ENCODE measurements at places on chromosomes 1 and 21.

DNA sequence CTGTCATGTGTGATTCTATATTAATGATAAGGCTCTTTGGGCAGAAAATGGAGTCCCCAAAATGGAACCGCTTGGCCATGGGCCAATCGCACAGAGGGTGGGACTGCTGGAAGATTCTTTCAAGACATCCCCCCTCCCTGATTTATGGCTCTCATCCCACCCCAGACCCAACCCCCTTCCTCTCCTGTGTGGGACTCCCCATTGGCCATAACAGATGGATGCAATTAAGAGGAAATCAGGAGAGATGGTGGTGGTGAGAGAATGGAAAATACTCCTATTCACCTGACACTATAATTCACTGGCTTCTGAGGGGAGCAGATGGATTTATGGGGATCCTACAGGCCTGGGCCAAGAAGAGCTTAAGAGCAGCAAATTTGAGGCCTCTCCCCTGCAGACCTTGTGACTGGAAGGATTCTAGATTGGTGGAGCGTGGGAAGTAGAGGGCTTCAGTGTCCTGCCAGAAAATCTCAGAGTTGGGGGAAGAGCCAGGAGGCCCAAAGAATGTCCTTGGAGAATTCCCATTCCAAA lies 1.7 kb downstream of the IGFN1 start:
- DNase-seq = no peak

- DNase-seq = no peak
Observed at GRCh38 chr1:61926597-61926996, 184.3 kb downstream of the PATJ start.

DNA sequence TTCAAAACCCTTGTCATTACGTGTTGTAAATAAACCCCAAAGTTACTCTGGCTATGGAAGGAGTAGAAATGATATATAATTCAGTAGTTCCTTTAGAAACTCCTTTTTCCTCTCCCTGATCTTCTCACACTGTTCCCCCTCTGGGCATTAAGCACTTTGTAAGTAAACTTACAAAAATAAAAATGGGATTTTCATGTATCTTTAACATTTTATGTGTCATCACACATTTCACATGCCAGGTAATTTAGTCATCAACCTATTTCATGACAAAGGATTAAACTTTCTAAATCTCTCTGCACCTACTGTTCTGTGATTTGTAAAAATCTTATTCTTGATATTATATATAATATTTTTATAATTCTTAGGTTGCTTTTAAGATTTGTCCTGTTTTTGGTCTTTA lies 176.9 kb downstream of the NEK7 start:
- DNase-seq = peak; percentile 67

DNA sequence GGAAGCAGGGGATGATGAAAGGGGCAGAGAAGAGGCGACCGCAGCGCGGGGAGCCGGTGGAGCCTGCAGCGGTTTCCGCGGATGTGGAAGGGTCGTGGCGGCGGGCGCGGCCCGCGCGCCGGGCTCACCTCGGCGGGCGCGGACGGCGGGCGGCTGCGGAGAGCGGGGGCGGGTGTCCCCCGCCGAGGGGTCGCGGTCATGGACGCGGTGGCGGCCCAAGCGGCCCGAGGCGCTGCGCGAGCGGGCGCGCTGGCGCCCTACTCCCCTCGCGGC lies 572 bp downstream of the LPGAT1 start:
- no peak for DNase-seq

DNA sequence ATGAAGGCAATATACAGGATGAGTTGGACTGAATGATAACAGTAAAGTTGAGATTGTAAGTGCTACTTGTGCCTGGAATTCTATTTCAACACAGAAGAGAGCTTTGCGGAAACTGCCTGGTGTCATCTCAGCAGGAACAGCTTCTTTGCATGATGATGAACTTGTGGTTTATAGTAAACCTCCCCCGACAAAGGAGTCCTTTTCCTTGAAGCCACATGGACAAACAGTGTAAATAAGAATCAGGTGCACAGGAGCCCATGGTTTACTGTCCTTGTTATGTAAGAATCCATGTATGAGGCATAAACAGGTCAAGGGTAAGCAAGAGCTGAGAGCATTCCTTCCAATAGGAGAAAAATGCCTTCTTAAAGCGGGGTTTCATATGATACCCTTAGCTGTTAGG lies 66.2 kb downstream of the PCNX2 start:
- peak; percentile 11 for DNase-seq

DNA sequence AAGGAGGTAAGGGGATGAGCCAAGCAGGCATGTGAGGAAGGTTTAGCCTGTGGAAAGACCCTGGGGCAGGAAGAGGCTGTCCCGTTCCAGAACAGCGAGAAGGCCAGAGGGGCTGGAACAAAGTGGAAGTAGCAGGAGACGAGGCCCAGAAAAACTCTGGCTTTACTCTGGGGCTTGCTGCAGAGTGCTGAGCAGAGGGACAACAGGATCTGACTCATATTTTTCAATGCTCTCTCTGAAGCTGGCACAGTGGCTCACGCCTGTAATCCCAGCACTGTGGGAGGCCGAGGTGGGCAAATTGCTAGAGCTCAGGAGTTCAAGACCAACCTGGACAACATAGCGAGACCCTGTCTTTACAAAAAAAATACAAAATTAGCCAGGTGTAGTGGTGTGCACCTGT lies 52.4 kb upstream of the PAX7 start:
- no peak for DNase-seq

DNA sequence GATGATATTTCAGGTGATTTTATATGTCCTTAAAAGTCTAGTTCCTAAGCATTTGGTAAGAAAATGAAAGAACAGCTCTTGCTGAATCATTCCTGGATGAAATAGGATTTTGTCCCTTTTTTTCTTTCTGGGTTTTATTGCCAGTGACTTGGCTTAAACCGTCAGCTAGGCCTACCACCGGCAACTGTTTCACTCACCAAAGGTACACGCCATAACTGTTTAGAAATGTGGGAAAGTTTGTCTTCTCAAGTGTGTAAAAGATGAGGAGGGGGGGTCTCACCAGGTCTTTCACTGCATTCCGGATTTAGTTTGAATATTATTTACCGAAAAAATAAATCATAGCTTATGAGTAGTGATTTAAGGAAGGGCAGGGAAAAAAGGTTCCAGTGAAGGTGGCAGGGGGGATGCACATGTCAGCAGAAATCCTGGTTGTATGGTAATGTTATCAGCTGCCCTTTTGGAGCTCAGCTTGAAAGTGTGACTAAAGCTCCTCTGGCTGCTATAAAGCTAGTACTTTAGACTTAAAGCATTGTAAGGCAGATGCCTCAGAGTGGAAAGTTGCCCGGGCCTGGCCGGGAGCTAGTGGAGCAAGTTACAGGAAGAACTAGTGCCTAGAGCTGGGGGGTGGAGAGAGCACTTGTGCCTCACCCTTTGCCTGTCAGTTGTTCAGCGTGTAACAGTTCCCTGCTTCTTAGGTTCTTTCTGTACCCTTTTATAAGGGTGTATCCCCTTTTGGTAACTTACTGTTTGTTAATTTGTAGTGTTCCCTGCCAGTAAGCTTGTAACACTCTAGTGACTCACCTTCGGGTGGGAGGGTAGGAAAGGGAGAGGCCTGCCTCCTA lies 3.1 kb downstream of the ATP1A1 start:
- peak; percentile 68 for DNase-seq

DNA sequence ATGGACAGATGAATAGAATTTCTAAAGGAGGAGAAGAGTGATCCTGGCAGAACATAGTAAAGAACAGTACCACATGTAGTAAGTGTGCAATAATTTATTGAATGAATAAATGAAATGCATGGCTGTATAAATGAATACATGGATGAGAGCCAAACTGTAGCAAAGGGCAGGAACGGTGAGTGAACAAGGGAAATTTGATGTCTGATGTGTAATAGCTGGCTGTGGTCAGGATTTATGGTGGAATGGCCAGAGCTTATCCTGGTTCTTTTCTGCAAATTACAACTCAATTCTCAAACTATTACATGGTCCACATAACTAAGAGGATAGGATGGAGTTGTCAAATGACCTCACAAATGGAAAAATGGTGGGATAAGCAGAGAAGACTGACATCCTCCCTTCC lies 43.2 kb upstream of the ARHGAP29 start:
- no peak for DNase-seq

DNA sequence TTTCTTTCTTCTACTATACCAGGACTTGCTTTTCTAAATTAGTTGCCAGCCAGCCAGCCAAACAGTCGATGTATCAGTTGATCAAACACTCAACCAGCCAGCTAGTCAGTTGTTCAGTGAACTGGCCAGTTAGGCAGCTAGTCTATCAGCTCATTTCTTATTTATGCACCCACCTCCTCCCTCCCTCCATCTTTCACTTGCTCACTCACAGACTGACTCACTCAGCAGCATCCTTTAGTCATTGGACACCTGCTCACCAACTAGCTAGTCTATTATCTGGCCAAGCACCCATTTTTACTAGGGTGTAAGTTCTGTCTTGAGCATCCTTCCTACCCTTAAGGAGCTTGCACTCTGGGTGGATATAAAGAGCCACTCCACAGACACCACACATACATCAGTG lies 5.9 kb upstream of the SPRR4 start:
- DNase-seq = no peak

- DNase-seq = no peak
Observed at GRCh38 chr1:197674286-197674685, 101.0 kb downstream of the DENND1B start.

- DNase-seq = no peak
Observed at GRCh38 chr1:72280711-72281110, 1.6 kb downstream of the NEGR1 start.

DNA sequence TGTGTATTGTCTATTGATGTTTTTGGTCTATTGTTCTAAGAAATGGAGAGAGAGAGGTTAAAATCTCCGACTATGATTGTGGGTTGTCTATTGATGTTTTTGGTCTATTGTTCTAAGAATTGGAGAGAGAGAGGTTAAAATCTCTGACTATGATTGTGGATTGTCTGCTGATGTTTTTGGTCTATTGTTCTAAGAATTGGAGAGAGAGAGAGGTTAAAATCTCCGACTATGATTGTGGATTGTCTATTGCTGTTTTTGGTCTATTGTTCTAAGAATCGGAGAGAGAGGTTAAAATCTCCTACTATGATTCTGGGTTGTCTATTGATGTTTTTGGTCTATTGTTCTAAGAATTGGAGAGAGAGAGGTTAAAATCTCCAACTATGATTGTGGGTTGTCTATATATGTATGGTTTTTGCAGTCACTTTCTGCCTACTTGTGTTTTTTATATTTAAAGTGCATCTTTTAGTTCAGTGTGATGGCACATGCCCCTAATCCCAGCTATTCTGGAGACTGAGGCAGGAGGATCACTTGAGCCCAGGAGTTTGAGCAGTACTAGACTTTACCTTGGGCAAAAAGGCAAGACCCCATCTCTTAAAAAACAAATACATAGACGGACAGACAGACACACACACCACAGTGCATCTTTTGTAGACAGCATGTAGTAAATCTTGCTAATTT lies 16.2 kb downstream of the C1orf159 start:
- DNase-seq = no peak

- peak; percentile 92 for DNase-seq
Observed at GRCh38 chr21:28111151-28111619, 881.5 kb downstream of the LTN1 start.

GRCh38 chr1:228017356-228018124 lies 10.7 kb downstream of the WNT3A start:
- no peak for DNase-seq

DNA sequence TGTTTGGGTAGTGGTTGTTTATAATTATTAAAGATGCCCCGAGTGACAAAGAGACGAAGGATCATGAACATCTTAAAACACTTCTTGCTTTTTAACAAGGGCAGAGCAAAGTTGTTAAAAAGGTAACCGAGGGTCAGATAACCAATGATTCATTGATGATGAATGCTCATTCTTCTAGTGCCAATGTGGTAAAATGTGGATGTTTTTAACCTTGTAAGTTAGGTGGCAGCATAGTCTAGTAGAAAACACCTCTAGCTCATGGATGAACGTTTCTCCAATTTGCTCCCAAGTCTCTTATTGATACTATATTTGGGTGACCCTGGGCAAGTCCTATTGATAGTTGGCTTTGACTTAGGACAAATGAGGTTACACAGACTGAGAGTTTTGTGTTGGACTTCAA lies 167.9 kb downstream of the KIF26B start:
- no peak for DNase-seq

DNA sequence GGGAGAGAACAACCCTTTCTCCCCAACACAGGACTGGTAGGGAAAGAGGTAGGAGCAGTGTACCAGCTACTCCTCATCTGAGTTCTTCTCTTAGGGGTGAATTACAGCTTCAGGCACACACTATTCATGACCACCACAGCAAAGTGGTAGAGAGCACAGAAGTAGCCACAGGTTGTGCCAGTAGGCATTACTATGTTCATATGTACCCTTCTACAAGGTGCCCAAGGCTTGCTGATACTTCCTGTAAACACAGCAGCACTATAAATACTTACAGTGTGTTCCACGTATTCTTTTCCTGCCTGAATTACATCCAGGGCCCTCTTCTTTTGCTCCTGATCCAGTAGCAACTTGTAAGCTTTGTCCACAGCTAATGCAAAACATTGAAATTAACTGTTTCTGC lies 23.1 kb downstream of the DNAJC8 start:
- DNase-seq = no peak

DNA sequence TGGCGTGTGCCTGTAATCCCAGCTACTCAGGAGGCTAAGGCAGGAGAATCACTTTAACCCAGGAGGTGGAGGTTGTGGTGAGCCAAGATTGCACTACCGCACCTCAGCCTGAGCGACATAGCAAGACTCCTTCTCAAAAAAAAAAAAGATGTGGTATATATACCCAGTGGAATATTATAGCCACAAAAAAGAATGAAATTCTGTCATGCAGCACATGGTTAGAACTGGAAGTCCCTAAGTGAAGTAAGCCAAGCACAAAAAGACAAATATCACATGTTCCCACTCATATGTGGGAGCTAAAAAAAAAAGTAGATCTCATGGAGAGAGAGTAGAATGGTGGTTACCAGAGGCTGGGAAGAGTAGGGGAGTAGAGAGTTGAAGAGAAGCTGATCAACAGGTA lies 18.7 kb downstream of the PSMB4 start:
- DNase-seq = no peak

- DNase-seq = peak; percentile 47
Observed at GRCh38 chr1:193318347-193318746, 131.9 kb upstream of the B3GALT2 start.

Data from IMR-90 (cell line).